A673 (cell line): ENCODE measurements at places on chromosomes 2 and 18.

DNA sequence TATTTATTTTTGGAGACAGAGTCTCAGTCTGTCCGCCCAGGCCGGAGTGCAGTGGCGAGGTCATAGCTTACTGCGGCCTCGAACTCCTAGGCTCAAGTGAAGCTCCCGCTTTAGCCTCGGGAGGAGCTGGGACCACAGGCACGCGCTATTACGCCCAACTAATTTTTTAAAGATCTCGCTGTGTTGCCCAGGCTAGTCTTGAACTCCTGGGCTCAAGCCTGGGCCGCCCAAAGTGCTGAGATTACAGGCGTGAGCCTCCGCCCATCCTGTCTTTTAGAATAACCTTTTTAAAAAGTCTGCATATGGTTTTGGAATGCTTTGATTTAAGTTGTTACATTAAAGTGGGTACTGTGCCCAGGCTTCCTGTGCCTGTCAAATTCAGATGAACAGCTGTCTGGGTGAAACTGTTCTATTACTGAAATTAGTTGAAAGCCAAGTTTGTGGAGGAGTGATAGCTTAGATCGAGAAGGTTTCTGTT, 944 bp downstream of the RAB3GAP1 start:
- no peak for DNase-seq

GRCh38 chr2:181985632-181986205, at the start of gene PPP1R1C:
PPP1R1C (plus strand) TSS chr2:181985853; CDS start chr2:181986111, 258 bp downstream.
- no peak for DNase-seq

GRCh38 chr2:215455958-215456357, 20.1 kb upstream of the FN1 start:
- no peak for DNase-seq

DNA sequence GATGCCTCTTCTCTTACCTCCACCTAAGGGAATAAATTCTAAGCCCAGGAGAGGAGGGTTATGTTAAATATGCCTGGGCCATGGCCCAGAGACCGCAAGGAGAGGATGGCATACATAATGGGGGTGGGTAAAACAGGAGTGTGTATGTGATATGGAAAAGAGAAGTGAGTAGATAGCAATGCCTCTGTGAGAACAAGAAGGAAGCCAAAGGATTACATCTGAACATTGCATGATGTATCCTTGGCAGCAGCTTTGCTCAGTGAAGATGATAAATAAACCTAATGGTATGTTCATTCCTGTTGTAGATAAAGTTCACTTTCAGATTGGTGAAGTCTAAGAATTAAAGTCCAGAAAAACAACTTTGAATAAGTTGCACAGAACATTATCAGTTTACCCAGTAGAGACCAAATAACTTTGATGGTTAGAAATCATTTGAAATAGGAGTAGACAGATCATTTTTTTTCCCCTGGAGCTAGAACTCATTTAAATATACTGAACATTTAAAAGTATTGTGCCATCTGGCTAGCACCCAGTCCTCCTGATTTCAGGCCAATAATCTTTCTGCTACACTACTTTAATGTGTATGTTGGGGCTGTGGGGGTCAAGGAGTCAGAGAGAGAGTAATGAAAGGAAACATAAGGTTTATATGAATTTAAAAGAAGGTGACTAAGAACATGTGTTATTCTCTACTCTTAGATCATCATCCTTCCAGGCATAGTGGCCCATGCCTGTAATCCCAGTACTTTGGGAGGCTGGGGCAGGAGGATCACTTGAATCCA, 231.7 kb downstream of the PARD3B start:
- no peak for DNase-seq

GRCh38 chr2:71129114-71129901, 721 bp downstream of the MCEE start:
- peak; percentile 3 for DNase-seq

- DNase-seq, result peak; percentile 43
Observed at GRCh38 chr2:143205106-143205764, 76.0 kb downstream of the ARHGAP15 start.

DNA sequence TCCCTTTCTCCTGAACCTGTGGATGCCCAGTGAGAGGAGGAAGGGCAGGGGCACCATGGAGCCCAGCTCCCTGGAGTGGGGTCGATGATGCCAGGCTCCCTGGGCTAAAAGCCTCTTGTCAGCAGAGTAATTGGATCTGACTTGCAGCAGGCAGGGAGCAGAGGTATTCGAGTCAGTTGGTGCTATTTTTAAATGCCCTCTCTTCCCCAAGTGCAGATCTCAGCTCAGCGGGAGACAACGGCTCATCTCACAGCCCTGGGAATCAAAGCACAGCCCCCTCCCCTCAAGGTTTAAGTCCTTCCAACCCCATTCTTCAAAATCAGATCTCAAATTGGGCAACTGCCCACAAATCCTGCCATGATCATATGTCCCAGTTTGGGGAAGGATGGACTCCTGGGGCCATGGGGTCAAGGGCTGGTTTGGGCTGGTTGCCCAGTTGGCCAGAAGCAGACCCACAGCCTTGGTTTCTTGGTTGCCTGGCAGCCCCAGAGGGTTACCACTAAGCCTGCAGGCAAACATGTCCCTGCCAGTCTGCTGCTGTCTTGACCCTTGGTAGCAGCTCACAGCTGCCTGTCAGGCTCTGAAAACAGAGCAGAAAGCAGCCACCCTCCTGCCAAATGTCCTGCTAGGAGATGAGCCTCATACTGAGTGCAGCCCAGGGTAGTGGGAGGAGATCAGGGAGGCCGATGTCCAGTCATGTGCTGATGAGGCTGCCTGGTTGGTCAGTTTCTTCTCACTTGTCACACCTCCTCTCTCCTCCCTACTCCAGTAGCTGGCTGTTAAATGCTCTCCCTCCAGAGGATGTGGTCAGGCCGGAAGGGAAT, 244.9 kb downstream of the LOXHD1 start:
- no peak for DNase-seq

DNA sequence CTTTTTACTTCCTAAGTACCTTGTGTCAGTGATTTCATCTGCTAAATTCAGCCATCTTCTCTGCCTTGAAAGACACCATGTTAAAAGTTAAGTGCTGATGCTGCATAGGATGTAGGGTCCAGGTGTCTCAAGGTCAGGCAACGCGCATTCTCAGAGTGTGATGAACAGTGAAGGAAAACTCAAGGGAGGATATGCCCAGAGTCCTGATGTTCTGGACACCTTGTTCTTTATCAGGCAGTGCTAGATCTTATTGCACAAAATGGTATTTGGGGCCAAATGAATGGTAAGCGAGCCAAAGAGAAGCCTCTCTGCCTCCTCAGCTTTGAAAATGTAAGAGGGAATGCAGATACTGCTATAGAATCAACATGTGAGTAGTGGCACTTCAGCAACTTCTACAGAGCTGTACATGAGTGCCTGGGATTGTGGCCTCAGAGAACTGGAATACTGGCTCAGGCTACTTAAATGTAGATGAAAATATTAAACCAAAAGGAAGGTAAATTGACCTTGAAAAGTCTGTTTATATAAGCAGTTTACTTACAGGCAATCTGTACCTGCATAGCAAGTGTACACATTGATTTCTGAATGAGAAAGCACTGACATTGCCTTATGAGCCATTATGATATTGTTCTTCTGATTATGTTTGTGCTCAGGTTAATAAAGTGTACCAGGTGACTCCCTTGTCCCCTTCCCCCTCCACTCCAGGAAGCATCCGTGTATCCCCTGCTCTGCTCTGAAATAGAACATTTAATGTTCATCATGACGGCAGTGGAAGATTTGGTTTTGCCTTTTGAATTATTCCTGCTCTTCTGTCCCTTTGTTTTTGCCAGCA, 86.7 kb upstream of the RANBP2 start:
- no peak for DNase-seq

DNA sequence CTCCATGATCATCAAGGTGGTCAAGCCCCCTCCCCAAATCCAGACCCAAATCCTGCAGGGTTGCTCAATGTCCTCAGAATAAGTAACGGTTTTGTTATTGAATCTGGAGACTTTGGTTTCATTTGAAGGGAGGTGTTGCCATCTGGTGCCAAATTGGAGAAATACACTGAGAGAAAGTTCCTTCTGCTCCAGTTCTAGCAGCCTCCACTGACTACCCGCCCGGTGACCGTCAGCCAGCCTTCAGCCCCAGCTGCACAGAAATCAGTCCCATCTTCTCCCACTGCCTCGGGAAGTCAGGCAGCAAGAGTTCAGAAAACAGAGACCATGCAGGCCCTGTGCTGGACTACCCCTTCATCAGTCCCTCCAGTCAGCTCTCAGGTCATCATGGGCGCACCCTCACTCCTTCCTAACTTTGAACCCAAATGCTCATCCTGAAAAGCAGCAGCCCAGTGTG, 38.7 kb downstream of the PKDCC start:
- peak; percentile 83 for DNase-seq

DNA sequence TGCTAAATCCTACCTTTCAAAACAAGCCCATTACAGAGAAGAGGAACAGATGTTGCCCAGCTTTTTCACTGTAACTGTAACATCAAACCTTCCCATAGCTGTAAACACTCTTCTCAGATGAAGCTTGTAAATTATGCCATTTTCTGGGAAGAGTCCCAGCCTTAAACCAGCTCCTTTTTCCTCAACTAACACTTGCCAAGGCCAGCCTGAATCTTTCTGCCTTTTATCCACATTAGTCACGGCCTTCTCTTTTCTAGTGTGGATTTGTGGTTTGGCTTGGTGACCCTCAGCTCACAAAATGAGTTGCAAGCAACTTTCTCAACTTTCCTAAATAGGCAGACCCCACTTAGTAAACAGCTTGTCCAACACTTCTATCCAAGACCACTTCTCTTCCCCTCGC, 90.2 kb downstream of the CABLES1 start:
- no peak for DNase-seq

DNA sequence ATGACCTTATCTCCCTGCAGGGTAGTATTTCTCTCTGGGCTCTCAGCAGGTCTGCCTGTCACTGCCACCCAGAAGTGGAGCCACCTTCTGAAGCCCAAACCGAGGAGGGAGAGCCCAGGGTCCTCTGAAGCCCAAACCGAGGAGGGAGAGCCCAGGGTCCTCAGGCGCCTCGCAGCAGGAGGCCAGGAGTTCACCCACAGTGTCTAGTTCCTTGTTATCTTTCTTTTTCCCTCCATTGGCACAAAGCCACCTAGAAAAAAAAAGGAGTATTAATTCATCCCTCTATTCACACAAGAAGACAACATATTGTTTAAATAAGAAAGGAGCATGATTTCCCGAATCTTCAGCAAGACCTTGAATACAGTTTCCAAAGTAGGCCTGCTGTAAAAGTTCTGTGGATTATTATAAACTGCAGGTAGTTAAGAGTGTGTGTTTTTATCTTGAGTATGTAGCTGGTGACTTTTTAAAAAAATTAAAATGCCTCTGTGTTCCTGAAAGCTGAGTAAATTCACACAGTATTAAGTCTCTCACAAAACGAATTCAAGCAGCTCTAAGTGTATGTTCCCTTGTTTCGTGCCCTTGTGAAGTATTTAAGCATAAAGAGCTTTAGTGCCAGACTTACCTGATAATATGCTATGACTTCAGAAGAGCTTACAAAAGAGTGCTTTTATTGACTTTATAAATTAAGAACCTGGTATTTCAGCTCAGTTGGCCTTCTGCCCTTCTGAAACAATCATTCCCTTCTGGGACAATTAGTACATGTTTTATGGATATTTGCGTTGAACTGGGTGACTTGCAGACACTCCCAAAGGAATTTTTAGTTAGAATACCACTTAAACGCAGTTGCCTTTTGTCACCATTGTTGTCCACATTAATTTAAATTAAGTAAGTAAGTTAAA, 11.7 kb upstream of the GRHL1 start:
- DNase-seq, result no peak

DNA sequence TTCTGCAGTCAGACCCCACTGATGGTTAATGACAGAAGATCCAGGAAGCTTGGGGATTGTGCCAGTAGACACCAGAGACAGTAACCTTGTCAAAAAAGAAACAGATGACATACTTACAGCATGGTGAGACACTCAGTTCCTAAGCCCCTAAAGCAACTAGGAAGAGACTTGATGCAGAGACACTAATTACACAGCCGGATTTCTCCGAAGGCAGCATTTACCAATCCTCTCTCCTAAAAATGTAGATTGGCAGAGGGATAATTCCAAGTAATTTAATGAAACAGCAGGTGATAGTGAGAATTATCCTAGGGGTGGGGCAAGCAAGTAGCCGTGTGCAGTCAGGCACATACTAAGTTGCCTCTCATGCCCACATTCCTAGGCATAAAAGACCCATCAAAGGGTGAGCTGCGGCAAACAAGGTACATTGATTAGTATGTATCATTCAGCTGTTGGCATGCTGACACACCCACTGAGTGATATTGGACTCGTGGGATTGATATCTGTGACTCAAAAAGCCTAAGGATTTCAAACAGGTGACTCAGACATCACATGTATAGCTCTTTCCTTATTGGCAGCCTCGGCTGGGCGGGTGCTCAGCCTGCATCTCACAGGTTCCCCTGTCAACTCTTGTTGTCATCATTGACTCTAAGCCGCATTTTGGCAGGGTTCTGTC, 296.7 kb upstream of the ATP5MC3 start:
- DNase-seq, result no peak
